ENCODE measurements at places on chromosomes 6 and 20.

DNA sequence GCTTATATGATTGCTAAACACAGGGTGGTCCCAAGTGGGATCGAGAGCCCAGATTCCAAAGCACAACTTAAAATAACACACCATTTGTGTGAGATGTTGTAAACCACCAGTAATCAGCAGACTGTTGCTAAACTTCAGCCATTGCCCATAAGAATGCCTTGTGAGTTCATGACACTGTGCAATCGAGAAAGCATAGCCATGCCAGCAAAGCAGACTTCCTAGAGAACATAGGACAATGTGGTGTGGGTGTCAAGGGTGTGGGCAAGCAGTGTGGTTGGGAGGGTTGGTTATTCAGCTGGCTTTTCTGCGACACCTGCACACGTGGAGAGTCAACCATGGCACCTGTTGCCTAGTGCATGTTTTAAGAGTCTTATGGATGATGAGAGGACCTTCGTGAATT, 16.1 kb upstream of the CALHM6 start:
- DNase-seq: no peak

- DNase-seq: no peak
Measured at GRCh38 chr6:150463852-150464251, 95.0 kb downstream of the IYD start.

DNA sequence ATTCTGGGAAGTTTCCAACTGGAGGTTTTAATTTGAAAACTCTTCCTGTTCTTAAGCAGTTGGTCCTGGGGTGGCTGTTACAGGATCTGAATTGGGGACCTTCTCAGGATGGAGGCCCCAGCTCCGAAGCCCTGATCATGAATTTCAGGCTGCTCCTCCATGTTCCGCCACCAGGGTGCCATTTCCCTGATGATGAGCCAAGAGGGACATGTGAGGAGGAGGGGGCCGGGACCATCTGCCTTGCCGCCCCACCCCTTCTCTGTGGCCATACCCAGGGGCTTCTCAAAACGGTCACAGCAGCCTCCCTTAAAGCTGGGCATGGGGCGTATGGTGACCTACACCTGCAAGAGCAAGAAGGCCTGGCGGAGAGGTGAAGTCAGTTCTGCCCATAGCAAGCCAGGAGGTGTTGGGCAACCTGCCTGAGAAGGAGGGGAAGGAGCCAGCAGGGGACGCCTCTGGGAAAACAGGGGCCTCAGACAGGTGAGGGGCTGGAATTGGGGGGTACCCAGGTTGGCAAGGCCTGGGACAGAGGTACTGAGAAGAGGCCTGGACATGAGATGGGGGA, 3.6 kb upstream of the BAK1 start:
- no peak for DNase-seq

DNA sequence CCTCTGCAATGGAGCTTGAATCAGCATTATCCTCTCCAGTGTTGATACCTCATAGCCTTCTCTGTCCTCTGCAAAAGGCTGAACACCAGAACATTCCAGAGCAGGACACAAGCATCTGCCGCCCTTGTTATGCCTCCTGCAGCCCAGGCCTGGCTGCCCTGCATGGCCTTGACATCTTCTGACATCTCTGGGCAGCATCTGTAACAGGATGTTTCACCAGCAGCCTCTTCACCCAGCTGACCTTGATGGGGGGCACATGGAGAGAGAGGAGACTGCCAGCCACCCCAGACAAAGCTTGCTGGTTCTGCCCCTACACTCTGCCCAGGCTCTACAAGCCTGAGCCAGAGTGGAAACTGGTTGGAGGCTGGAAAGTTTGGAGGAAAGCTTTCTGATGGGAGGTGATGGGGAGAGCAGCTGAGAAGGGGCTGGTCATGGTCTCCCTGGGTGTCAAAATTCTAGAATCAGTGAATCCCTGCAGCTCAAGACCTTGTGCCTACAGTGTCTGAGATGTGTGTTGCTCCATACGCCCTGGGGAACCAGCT, 145.1 kb downstream of the MRPL14 start:
- no peak for DNase-seq

DNA sequence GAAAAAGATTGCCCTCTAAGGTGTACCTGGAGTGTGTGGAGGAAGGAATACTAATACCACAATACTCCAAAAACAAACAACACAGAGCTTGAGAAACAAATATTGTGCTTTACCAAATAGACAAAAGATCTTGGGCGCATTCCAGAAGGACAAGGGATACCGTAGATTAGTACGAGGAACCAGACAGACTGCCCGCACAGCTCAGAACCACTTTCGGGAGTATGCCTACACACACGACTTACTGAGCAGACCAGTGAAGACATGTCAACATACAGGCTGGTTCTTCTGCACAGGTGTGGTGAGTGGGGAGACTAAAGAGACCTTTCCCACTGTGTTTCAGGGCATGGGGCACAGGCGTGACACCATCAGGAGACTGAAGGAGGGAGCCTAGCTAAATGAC, 15.8 kb upstream of the FOXQ1 start:
- no peak for DNase-seq

- peak; percentile 86 for DNase-seq
Measured at GRCh38 chr6:12348530-12349511, 58.7 kb downstream of the EDN1 start.

GRCh38 chr6:40262363-40262762, 324.8 kb downstream of the LRFN2 start:
- no peak for DNase-seq

DNA sequence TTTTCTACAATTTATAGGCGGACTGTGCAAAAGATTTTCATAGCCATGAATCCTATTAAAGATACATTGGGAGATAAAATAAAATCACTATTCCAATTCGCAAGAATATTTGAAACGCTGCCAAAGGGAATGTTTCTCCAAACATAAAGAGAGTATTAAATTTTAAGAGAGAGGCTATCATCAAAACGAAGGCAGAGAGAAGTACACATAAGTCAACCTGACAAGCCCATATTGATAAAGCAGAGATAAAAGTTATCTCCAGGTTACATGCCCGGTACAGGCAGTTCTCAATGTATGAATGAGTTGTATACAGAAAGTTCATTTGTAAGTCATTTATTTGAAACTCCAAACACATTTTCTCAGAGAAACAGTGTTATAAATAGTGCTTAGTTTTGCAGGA, 193.1 kb downstream of the ATXN1 start:
- no peak for DNase-seq

- DNase-seq: no peak
Measured at GRCh38 chr6:45076217-45076930, 251.8 kb upstream of the RUNX2 start.

- DNase-seq: no peak
Measured at GRCh38 chr6:170393807-170394399, 87.3 kb downstream of the FAM120B start.

- DNase-seq: no peak
Measured at GRCh38 chr6:7866526-7866925, 44.1 kb downstream of the TXNDC5 start.

DNA sequence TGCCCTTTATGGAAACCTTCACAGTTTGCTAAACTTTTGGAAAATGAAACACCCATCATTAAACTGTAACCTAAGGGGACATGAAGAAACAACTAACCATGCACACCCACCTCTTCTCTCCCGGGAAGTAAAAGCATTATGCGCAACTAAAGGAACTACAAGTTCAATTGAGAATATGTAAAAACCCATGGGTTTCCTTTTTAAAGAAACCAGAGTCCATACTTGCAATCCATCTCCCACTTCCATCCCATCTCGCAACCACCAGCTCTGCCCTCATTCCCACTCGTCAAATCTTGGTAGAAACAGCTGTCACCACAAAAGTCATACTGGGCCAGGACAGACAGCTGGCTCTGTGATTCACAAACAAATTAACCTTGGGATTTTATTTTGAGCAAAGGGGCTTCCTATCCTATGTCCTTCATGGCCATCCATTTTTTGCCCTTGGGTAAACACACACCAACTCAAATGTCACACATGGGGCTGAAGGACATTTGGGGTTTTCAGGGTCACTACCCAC, 81.5 kb downstream of the HAO1 start:
- no peak for DNase-seq

DNA sequence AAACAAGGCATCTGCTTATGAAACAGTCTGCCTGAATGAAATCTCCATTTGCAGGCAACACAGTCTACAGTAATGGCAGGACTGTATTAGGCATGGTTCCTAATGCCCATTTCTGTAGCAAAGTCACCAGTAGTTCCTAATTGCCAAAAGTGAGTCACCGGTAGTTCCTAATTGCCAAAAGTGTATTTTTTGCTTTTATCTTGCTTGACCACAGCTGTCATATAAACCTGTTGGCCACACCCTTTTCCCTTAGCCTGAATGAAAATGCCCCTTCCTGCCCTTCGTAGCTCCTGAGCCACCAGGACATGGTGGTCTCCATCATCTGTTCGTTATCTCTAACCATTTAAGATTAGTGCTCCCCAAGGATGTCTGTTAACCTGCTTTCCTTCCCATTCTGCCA, 34.5 kb downstream of the MTHFD1L start:
- DNase-seq: no peak

GRCh38 chr6:168292826-168293225, 26.8 kb downstream of the DACT2 start:
- no peak for DNase-seq

- no peak for DNase-seq
Measured at GRCh38 chr6:110560239-110561007, 84.0 kb upstream of the SLC22A16 start.

GRCh38 chr6:87350516-87350915, 5.9 kb downstream of the C6orf163 start:
- no peak for DNase-seq

GRCh38 chr20:63522981-63523611, 2.5 kb downstream of the PPDPF start:
- DNase-seq: no peak

- DNase-seq: no peak
Measured at GRCh38 chr6:52400313-52401041, 19.7 kb upstream of the EFHC1 start.

DNA sequence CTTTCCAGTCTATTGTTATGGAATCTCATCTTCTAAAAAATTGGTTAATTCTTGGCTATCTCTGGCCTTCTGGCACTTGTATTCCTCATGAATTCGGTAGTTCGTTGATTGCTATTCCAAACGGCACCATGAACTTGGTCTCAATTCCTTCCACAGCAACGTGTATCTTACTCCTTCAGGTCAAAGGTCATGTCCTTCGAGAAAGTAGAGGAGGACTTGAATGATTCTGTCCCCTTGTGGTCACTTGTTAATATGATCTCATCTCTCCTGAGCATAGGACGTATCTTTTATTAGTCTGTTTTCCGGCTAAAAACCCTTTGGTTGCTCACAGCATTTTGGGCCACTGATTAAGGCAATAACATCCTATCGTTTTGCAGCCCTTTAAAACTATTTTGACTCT, 9.4 kb downstream of the TLDC2 start:
- DNase-seq: no peak

DNA sequence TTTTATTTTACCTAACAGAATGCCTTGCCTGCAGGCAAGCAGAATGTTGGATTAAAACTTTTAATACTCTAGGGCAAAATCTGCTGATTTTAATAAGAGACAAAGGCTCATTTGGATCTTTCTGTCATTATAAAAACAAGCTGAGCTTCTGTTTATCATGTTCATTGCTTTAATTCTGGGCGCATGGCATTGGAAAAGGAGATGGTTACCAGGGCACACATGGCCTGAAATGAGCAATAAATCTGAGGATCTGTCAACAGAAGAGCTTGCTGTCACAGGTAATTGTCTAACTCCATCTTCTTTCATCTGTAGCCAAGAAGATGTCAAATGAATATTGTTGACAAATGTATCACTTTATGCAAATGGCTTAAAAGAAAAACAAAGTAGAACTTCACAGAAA, 439.6 kb downstream of the DOK5 start:
- DNase-seq: no peak

GRCh38 chr20:56373942-56374341, 15.2 kb downstream of the FAM210B start:
- DNase-seq: peak; percentile 95

- no peak for DNase-seq
Measured at GRCh38 chr6:130138116-130138908, 84.4 kb downstream of the SAMD3 start.

DNA sequence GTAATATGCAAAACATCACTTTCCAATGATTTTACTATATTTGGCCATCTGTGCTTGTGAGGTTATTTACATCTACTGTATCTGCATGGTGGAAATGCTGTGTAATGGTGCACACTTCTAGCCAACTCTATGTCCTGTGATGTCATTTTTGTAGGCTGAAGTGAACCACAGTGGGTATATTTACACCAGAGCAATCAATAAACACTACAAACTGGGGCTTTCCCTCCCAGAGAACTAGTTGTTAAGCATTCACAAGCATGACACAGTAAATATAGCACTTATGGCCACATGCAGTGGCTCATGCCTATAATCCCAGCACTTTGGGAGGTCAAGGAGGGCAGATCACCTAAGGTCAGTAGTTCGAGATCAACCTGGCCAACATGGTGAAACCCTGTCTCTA, 4.9 kb downstream of the SLC22A2 start:
- no peak for DNase-seq

GRCh38 chr6:14875481-14876063, 370.3 kb upstream of the JARID2 start:
- no peak for DNase-seq

DNA sequence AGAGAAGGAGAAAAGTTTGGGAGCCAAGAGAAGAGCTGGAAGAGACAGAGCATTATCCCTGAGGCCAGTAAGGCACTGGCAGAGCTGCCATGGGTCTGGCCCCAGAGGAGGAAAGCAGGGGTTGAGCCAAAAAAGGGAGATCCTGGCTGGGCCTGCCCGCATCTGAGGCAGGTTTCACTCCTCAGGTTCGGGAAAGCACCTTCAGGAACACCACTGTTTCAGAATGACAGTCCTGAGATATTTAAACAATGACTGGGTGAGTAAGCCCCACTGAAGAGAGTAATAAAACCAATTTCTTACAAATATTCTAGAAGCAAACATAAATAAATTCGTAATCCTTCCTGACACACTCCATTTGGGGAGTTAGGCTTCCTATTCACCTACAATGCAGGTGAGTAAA, 152.2 kb downstream of the BACH2 start:
- DNase-seq: no peak

DNA sequence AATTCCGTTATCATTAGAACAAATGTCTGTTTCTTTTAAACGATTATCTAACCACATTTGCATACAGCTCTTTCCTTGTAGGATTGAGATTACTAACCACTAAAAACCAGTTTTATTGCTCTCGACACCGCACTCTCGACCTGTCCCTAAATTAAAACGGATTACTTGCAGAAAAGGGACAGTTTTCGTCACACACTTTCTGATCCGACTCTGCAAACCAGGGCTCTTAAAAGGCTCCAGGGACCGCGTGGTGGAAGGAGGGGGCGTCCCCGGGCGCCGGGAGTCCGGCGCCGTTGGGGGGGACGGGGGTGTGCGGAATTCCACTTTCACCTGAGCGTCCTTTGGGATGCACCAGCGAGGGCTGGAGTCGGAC, 731 bp downstream of the MAK start:
- no peak for DNase-seq

DNA sequence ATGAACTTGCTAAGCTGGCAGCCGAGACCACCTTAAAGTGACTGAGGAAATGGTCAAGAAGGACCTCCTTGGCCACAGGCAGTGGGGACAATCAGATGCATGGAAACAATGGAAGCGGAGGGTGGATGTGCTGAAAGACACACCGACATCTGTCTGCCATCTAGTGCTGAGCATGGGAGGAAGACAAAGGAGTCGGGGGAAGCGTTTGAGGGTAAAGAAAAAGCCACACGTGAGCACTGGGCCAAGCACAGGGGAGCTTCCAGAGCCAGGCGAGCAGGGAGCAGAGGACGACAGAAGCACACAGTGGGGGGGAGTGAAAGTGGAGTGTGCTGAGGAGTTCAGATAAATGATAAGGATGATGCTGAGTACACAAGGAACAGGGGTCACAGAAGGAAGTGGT, 367.8 kb downstream of the ZFAND3 start:
- DNase-seq: no peak
